ENCODE measurements at places on chromosomes 12 and 14. TPM values are rescaled to one million over a fixed set of nuclear protein-coding genes. Genes with fewer than 3 reads are reported as not detected.

Gene CIROP
- total RNA-seq: not detected

Gene KDM2B
- 30.5 TPM for total RNA-seq

Gene ATF7IP
- total RNA-seq: 18.7 TPM

GRCh38 chr14:56044196-56044595, 74.0 kb upstream of the PELI2 start:
- DNase-seq: no peak

DNA sequence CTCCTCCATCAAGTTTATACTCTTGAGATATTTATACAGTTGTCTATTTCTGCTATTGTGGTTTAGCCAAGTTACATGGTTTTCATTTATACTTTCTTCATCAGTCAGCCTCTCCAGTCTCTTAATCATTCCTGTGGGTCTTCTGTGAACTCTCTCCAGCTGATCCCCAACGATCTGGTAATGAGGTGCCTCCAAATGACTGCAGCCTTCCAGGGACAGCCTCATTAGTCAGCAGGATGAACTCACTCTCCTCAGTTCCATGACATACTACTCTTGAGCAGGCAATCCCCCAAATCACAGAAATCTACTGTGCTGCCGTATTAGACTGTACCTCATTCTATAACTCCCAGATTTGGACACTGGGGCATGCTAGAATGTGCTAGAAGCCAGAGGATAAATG, 15.3 kb downstream of the AREL1 start:
- DNase-seq: no peak

GRCh38 chr12:49223590-49224369, 34.9 kb upstream of the TUBA1A start:
- DNase-seq: no peak

- no peak for DNase-seq
Observed at GRCh38 chr14:81476816-81477215, 56.8 kb downstream of the SEL1L start.
